Hypothalamus (tissue), 51 donors: ENCODE measurements at places on chromosomes 6 and 20.

GRCh38 chr6:360764-361373 lies 30.7 kb upstream of the IRF4 start:
- DNase-seq: no peak

DNA sequence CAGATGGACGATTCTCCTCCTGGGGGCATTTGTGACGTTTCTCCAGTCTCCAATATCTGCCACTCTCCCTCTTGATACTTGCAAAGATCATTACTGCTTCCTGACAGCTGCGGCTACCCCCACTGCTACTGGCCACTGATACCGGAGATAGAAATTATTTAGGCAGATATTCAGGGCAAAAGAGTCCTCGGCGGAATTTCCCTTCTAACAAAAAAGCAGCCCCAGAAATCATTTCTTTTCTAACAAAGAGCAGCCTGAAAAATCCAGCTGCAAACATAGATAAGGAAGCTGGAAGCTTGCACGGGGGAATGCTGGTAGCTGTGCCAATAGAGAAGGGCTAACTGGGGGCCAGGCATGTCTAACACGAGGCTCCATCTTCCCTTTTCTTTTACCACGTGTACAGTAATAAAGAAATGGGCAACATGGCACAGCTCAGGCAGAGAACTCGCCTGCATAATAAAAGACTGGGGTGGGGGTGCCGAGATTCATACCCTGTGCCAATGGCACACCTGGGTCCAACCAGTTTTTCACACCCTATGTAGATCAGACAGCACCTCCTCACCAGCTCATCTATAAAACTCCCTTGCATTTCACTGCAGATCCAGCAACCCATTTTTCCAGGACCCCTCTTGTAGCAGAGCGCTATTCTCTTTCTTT lies 6.1 kb downstream of the TP53RK start:
- DNase-seq: no peak

DNA sequence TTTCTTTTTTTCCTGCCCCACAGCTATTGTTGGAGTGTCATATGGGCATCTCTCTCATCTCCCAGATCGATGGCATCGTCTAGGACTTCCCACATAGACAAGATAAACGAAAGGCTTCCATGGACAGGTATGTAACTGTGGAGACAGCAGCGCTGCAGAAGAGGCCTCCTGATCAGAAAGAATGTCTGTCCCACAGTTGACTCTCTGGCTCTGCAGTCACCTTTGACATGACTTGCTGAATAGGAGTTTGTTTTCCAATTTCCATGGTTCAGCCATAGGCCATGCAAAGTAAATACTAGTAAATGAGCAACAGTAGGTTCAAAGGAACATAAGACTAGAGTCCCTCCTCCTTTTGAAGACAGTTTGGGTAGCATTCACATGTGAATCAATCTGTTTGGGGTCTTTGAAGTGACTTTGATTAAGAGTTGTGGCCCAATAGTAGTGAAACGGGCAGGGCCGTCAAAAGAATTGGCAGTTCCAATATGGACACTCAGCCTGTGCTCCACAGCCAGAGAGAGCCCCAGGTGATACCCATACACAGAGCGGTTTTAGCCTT lies 134.7 kb upstream of the IFNGR1 start:
- DNase-seq: no peak

GRCh38 chr20:20439602-20440190 lies 71.8 kb downstream of the INSM1 start:
- DNase-seq: no peak

GRCh38 chr6:110116258-110116657 lies 63.2 kb downstream of the WASF1 start:
- no peak for DNase-seq

DNA sequence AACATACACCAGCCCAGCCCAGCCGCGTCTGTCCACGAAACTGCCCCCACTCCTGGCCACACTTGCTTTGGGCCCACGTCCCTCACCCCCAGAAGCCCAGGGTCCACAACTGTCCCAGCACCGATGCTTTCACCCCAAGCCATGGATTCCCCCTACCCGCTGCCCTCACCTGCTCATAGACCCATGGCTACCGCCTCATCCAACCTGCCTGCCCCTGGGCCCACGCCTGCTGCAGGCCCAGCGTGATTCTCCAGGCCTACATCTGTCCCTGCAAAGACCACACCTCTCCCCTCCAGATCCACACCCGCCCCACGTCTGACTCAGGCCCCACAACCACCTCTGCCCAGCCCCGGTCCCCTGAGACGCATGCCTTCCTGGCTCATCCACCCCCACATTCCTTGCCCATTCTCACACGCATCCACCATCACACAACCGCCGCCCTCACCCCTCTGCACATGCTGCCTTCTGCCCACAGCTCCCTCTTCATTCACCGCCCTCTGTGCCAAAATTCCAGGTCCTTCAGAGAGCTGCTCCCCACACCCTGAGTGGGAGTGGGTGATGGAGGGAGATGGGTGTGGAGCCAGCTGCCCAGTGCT lies 86.7 kb downstream of the GRM4 start:
- DNase-seq: no peak

DNA sequence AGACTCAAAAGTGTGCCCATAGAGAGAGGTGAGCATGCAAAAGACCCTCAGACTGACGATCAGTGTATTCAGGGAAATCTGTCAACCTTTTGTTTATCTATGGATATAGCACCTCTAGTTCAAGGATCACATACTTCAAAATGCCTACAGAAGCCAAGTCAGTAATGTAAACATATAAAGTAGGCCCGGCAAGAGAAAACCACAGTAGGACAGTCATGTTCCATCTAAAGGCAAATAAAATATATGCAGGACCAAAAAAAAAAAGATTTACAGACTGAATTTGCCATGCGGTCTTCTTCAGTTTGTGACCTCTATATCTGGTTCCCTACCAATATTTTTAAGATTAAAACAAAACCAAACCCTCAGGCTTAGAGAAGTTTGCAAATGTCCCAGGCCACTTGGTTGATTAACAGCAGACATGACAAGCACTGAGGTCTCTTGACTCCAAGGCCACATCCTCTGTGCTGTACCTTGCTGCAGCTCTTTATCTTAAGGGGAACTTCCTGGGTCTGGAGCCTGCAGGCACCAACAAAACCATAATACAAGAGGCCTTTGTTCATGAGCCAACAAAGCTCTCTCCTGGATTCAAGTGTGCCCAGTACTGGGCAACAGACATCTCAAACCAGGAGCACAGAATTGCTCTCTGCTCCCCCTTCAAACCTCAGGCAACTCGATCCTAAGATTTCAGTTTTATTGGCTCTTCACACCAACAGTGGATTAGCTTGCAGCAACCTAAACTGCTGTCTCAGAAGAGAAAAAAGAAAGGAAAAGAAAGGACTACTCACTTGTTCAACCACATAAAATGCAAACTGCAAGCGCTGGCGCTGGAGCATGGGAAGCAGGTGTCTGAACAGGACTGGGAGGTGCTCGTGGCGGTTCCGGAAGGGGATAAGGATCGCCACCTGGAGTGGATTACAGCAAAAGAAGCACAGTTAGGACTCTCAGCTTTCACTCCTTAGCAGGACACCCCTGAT lies 71.7 kb downstream of the B4GALT5 start:
- DNase-seq: no peak

GRCh38 chr20:39745380-39745779 lies 783.2 kb downstream of the DHX35 start:
- no peak for DNase-seq

GRCh38 chr6:16933961-16934360 lies 167.9 kb upstream of the STMND1 start:
- DNase-seq: no peak

GRCh38 chr6:122050242-122050755 lies 349.2 kb upstream of the HSF2 start:
- DNase-seq: no peak

DNA sequence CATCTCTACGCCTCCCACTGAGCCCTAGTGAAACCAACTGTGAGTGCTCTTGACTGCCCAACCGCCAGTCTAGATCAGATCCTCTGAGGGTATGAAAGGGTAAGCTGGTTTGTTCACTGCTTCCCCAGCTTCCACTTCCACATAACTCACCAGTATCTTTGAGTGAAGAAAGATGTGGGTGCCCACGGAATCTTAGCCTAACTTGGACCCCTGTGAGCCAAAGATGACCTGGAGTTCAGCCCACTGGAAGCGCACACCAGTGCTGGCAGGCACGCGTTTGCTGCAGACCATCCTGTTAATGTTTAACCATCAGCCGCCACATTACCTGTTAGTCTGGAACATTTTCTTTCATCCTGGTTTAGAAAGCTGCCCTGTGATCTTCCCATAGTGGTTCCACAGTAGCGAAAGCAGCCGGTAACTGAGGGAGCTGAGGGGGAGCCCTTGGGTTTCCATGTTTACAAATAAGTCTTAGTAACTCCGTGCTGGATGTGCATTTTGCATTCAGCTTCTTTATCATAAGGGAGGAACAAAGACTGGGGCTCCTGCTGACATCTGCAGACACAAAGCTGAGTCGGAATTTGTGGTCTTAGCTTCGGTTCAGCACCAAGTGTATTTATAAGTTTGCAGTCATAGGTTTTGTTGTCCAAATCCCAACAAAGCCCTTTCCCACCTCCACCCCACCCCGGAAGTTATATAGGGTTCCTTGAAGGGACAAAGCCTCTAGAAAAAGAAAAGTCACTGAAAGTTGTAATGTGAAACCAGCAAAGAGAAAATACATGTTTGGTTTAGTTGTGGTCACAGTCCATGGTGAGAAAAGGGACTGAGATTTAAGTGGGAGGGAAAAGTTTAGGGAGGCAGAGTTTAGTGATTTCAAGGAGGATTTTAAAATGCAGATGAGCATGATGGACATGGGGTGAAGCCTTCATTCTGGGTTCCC lies 71.0 kb downstream of the SSR1 start:
- no peak for DNase-seq

GRCh38 chr6:101668496-101669030 lies 275.1 kb downstream of the GRIK2 start:
- DNase-seq: no peak

- DNase-seq: no peak
These were observed 184.3 kb downstream of the TFAP2A start for GRCh38 chr6:10230531-10230930.

DNA sequence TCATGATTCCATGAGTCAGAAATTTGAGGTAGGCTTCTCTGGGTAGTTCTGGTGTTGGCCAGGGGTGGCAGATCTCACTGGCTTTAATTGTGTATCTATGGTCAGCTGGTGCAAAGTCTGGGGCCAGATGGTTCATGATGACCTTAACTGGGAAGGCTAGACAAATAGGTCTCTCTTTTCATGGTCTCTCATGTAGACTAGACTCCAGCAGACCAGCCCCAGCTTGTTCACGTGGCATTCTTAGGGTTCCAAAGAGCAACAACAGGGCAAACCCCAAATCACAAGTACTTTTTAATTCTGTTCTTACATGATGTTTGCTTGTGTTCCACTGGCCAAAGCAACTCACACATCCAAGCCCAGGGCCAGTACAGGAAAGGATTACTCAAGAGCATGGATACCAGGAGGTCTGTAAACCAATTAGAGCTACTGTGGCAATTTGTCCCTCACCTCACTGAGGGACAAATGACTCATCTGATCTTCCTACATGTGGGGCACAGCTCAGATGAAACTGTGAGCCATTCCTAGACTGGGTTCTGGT lies 79.5 kb upstream of the PBOV1 start:
- no peak for DNase-seq

- DNase-seq: no peak
These were observed 63.5 kb upstream of the FAM8A1 start for GRCh38 chr6:17536586-17536985.

GRCh38 chr20:63101781-63102720 lies 95.3 kb upstream of the BHLHE23 start:
- no peak for DNase-seq

GRCh38 chr6:47846752-47847151 lies 64.9 kb downstream of the OPN5 start:
- DNase-seq: no peak

- no peak for DNase-seq
These were observed 127.3 kb downstream of the RALGAPA2 start for GRCh38 chr20:20585146-20585545.

GRCh38 chr6:98844244-98845210 lies 10.2 kb downstream of the POU3F2 start:
- no peak for DNase-seq

DNA sequence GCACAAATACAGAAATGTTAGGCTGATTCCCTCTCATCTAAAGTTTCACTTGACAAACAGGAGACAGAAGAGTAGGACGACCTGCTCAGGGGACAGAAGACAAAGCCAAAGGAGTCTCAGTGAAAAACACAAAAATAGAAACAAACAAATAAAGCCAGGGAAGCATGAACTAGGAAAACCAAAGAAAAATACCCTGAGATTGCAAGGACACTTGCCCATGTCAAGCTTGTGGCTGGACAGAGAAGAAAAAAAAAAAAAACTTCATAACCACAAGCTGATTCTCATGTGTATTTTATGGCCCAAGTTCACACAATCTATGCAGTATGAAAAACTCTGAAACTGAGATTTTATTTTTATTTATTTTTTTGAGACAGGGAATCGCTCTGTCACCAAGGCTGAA lies 85.6 kb upstream of the BEND6 start:
- DNase-seq: no peak

GRCh38 chr6:35044145-35044745 lies 96.9 kb downstream of the TCP11 start:
- no peak for DNase-seq

DNA sequence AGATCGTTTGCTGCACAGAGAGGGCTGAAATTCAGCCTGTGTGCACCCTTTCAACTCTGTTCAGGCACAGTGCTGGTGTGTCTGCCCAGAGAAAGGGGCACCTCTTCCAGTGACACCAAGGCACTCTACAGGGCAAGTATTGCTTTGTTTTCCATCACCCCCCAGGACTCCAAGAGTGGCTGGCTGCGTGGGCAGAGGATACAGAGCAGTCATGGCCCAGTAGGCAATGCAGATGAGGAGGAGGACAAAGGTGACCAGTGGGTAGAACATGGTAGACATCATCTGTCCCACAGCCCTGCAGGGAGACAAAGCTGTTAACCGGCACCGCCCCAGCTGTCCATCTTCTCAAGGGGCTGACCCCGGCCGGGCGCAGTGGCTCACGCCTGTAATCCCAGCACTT lies 6.7 kb upstream of the NEU1 start:
- DNase-seq: no peak

DNA sequence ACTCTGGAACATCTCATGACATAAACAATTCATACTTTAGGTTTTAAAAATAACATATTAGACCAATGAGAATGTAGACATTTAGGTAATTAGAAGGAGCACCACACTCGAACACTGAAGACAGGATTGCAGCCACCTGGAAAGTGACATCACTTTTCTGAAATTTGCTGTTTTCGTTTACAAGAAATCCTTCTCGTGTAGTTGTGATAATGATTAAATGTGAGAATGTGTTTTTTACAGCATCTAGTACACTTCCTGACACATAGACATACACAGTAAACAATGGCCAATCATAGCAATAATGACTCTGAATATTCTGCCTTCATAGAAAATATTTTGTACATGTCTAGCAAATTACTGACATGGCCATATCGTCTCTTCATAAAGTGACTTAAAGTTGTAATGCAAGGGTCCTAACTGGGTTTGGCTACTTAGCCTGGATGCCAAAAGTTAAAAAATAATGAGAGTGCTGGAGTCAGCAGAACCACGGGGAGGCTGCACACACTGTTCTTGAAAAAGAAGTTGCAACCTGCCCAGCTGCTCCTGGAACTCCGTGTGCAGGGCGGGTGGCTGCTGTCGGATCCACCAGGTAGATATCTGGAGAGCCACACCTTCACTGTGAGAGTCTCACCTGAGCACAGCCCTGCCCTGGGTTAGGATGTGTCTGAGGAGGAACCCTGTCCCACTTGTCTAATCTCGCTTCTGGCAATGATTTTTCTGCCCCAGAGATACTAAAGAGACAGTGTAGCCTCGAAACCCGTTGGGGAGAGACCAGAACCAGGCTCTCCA lies 212.9 kb downstream of the QKI start:
- DNase-seq: no peak

- DNase-seq: no peak
These were observed 2.5 kb downstream of the DIDO1 start for GRCh38 chr20:62923669-62924441.
